ENCODE measurements at places on chromosomes 16 and 17.
A peak's percentile ranks its signal among the peaks of the same experiment; 100 is the strongest.

DNA sequence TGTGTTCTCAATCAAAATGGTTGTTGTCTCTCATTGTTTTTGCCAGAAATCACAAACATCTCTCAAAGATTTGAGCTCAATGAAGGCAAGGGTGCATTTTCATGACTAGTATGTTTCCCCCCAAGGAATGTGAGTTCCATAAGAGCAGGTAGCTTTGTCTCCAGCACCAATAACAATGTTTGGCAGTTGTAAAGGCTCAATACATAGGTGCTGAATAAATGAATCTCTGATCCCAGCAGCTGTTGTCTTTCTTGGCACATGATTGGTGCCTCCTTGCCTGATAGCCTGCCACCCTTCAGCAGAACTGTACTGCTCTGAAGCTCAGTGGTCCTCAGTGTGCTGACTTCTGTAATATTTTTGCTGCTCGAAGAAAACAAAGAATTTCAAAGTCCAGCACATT lies 103.1 kb upstream of the CDH11 start:
- DNase-seq = no peak

- DNase-seq = no peak
Observed at GRCh38 chr16:22743401-22743800, 70.6 kb upstream of the HS3ST2 start.

GRCh38 chr16:67931712-67932461 lies at the start of gene CTRL:
Gene CTRL (minus strand): TSS chr16:67931862. CDS start chr16:67931852, 10 bp downstream.
- DNase-seq = no peak

- no peak for DNase-seq
Observed at GRCh38 chr17:7026471-7027115, 3.7 kb downstream of the BCL6B start.

- DNase-seq = peak; percentile 21
Observed at GRCh38 chr17:34542700-34543336, 36.6 kb upstream of the TMEM132E start.
